Activated naive CD4-positive, alpha-beta T cell (primary cell): ENCODE measurements at places on chromosomes 3 and 15.

DNA sequence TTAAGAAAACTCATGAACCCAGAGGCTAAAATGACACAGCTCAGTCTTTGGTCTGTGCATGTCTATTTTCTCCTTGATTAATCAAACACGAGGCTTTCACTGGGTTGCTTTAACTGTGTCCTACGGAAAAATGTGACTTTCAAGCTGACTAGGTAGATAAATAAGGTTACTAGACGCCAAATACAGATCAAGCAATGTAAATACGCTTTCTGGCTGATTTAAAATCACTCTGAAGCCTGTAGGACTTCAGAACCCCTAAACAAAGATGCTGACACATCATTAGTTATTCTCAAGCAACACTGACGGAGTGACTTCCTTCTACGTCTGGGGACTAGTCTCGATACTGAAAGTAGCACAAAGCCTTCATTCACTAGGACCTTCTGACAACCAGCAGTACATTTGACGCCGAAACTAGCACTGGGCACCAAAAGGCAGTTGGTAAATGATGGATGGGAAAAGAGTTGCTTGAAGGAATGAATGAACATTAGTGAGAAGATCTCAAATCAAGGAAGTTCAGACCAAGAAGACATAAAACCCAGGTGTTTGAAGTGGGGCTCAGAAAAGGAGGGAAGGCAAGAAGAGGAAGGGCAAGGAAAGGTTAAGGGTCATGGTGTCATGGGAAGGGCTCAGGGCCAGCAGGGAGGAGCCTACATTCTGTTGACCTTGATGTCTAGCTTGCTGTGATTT, 67.1 kb upstream of the CDV3 start:
- DNase-seq, result no peak

GRCh38 chr3:178562947-178563232, 26.7 kb downstream of the KCNMB2 start:
- DNase-seq, result no peak

DNA sequence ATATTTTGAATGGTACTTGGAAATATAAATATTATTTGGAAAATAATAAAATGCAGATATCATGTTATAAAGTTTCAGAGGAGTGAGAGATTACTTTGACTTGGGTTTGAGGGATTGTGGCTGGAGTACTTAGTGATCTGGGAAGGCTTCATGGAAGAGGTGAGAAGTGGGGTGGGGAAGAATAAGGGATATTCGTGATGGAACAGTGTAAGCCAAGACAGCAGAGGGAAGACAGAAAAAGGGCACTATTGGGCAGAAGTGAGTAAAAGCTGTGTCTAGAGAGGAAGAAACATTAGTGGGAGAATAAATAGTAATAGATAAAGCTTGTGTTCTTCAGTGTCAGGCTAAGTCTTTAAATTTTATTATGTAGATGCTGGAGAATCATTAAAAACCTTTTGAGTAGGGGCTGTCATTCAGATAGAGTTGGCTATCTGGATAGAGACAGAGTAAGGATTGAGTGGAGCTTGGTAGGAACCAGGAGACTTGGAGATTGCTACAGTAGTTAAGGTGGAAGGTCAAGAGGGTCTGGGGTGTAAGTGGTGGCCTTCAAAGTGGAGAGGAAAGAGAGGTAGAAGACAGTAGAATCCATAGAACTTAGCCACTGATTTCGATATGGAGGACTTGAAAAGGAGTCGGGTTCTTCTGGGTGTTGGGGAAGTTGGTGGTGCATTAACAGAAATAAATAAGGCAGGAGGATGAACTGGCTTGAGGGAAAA, 11.9 kb downstream of the UBE2E1 start:
- no peak for DNase-seq

- no peak for DNase-seq
Measured at GRCh38 chr3:197444793-197445379, 110.9 kb downstream of the BDH1 start.

DNA sequence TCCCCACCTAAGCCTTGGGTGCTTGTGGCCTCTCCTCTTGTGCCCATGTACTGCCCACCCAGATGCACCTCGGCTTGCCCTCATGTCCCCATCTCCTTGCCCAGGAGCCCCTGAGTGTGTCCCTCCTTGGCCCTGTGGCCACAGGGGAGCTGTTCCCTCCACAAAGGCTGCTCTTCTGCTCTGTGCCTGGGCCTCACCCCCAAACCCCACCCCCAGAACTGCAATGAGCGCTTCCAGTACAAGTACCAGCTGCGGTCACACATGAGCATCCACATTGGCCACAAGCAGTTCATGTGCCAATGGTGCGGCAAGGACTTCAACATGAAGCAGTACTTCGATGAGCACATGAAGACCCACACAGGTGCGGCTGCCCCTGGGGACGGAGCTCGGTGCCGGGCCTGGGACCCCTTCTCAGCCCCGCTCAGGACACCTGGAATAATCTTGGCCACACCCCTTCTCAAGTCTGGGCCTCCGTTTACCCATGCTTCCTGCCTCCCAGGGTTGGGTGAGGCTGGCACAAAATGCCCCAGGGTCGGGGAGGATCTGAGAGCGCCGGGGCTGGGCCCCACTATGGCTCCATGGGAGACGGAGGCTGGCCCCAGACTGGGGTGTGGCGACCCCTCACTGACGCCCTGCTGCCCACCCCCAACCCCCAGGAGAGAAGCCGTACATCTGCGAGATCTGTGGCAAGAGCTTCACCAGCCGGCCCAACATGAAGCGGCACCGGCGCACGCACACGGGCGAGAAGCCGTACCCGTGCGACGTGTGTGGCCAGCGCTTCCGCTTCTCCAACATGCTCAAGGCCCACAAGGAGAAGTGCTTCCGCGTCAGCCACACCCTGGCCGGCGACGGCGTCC, 10.3 kb downstream of the ZBTB47 start:
- DNase-seq, result no peak

DNA sequence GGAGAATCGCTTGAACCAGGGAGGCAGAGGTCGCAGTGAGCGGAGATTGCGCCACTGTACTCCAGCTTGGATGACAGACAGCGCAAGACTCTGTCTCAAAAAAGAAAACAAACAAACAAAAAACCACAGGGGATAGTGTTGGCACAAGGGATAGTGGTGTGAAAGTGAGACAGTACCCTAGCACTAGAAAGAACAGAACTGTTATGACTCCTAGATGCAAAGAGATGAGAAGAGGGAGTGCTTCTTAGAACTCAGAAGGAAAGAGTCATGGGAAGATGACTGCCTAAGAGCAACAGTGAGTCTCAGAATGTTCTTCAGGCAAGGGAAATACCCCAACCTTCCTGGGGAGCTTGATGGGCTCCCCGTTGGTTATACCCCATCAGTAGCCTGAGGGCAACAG, 17.8 kb upstream of the ZNF770 start:
- DNase-seq, result no peak

- DNase-seq, result no peak
Measured at GRCh38 chr3:71554649-71555048, 28.9 kb downstream of the FOXP1 start.

DNA sequence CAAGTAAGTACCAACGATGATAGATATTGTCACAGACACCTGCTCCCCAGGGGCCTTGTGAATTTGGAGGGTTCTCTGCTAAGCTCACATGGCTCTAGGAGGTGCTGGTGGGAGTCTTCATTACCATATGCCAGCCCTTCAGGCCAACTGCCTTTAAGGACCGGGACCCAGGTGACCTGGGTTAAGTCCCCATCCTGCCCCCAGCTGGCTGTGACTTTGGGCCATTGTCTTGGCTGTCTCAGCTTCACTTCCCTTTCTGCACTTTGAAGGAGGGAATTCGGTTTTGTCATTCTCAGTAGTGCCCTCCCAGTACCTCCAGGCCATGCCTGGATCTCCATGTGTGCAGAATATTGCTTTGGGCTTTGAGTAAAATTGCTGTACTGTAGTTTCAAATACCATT, 72.8 kb upstream of the ACAD9 start:
- no peak for DNase-seq

- DNase-seq, result no peak
Measured at GRCh38 chr3:49017229-49017970, 980 bp downstream of the DALRD3 start.

- DNase-seq, result no peak
Measured at GRCh38 chr3:40215015-40215414, 94.5 kb upstream of the EIF1B start.

DNA sequence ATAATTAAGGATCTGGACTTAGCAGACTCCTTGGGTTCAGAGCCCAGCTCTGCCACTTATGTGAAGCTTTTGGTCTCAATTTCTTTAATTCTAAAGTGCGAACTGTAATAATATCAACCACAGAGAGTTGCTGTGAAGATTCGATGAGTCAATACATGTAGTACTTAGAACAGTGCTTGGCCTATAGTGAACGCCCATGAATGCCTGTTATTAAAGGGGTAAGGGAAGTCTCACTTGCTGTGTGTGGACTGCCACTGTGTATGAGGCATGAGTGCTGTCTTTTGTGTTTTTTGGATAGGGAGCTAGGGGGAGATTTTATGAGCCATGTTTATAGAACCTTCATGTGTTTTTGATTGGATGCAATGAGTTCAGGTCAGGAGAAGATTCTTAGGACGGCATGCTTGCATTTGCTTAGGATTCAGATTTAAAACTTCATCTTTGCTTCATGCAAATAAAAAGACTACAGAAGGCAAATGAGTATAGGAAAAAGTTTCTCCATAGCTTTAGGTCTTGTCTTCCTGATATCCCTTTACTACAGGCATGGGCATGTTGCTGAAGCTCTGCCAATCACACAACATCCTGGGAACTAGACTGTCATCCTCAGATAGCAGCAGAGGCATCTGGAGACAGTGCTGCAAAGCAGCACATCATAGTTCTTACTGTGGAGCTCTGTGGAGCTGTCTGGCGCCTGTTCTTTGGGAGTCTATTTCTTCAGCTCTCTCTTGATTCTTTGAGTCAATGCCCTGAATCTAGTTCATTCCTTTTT, 50.0 kb downstream of the PLS1 start:
- no peak for DNase-seq

DNA sequence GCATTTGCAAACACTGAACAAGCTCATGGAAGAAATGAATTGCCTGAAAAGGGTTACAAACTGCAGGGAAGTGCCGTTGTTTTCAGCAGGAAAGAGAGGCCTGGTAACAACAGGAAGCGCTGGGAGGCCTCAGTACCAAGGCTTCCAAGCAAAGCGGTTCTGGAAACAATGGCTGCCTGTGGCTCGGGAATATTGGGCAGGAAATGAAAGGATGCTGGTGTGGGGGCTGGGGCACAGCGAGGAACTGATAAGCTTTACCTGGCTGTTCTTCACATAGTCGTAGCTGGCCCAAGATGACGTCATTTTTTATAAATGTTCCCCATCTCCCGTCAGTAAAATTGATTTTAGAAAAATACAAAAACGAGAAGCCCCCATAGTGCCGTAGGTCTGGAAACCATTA, 55.9 kb downstream of the ARHGAP31 start:
- no peak for DNase-seq

GRCh38 chr3:35709691-35710090, 70.4 kb downstream of the ARPP21 start:
- no peak for DNase-seq

DNA sequence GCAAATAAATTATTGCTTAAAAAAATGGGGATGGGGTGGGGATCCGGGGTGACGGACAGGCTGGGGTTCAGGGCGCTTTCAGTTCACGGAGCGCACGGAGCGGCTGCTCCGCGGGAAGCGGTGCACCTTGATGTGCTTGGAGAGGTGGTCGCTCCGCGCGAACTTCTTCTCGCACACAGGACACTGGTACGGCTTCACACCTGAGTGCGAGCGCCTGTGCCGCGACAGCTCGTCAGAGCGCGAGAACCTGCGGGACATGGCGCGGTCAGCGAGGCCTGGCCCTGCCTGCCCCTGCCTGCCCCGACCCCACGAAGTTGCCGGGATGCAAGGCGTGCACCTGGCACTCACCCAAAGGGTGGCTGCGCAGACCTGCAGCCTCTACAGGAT, 13.6 kb downstream of the KLF15 start:
- no peak for DNase-seq

- no peak for DNase-seq
Measured at GRCh38 chr3:132879656-132880055, 157.4 kb upstream of the NPHP3 start.

- DNase-seq, result no peak
Measured at GRCh38 chr3:4829031-4829394, 150.2 kb upstream of the BHLHE40 start.

DNA sequence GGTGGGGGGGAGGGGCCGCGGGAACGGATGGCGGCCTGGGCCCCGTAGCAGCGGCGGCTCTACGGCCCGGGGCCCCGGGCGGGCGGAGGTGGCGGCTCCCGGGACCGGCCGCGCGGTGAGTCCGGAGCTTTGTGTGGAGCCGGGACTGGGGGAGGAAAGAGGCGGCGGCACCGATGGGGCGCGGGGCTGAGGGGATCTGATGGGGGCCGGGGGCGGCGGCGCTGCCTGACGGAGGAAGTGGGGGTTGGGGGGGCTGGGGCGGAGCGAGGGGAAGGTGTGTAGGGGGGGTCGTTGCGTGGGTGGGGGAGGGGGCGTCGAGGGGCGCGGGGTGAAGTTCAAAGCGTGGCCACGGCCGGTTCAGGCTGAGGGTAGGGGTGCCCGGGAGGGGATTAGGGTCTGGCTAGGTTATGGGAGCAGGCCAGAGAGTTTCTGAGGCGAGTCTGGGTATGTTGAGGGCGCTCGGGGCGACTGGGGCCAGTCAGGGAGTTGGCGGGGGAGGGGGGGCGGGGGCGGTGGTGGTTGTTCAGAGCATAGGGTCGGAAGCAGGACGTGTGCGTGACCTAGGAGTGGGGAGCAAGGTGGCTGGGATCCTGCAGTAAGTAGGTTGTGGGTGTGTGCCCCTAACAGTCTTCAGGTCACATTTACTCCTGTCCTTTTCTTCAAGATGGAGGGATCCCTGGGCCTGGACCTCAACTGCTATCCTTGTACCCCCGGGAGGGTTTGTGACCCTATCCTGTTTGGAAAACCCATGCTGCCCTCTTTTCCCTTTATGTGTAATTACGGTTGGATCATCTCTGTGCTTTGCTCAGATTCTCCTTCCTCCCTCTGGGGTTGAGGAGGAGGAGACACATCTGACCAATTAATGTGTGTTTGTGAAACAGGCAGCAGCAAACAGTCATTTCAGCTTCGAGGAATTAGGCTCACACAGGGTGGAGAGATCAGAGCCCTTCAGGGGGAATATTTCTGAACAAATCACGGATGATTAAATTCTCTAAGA, 644 bp downstream of the ZNF609 start:
- no peak for DNase-seq

- no peak for DNase-seq
Measured at GRCh38 chr3:109930582-109930981, 593.2 kb upstream of the DPPA4 start.

- no peak for DNase-seq
Measured at GRCh38 chr15:74136814-74137536, 6.6 kb downstream of the ISLR2 start.

- no peak for DNase-seq
Measured at GRCh38 chr3:126373682-126374601, 16.7 kb upstream of the KLF15 start.
